ENCODE measurements at places on chromosomes 7 and 10.
A peak's percentile ranks its signal among the peaks of the same experiment; 100 is the strongest.

- no peak for DNase-seq
Observed at GRCh38 chr10:22245567-22245966, 27.8 kb upstream of the EBLN1 start.

DNA sequence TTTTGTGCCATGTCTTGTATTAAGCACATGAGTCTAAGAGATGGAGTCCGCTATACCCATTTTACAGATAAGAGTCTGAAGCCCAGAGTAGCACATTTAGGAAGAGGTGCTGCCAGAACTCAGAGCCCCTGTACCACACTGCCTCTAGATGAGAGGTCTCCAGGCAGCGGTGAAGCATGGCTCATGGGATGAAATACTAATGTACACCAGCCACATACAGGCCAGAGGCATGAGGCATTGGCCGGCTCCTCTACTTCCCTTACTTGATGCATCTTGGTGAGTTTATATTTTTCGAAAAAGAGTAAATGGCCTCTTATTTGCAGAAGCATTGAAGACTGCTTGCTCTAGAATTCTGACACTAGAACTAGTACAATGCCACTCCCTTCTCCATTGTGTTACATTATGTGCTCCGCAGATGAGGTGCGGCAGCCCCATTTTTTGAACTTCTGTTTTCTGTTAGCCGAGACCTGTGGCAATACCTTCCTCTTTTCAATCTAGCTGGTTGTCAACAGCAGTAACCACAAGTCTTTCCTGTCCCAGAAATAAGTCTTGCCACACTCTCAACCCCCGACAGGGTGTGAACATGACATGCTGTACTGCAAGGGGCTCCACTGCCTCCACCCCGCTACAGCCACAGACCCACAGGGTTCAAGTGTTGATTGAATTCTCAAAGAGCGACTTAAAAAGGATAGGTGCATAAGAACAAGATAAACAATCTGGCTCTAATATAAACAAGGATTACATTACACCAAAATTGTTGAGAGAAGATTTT lies 145.3 kb downstream of the CELF2 start:
- DNase-seq, result peak; percentile 95

DNA sequence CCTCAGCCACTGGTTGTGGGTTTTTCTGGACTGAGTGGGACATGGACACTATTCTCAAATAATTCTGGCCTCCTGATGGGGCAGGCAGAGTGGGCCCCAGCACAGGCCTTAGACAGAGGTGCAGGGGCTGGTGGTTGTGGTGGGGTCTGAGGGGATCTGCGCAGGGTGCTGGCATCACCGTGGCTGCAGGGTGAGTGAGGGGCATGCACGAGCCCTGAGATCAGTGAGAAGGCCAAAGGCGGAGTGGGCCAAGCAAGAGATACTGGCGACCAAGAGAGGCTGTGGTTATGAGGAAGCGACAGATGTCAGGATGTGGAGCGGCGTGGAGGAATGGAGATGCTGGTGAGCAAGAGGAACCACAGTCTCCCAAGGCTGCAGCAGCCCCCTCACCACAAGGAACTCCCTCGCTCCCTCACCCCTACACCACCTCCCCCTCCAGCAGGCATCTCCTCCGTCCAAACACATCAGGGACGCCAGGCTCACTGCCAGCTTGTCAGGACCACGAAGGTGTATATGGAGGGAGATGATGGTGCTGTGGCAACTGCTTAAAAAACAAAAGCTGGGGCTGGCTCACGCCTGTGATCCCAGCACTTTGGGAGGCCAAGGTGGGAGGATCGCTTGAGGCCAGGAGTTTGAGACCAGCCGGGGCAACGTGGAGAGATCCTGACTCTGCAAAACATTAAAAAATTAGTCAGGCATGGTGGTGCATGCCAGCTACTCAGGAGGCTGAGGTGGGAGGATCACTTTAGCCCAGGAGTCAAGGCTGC lies 9.6 kb downstream of the PRF1 start:
- DNase-seq, result no peak

GRCh38 chr10:101829561-101830315 lies 11.5 kb upstream of the OGA start:
- DNase-seq, result peak; percentile 68

Data from CD4-positive, alpha-beta memory T cell (primary cell).